Cortex of kidney (tissue), 1 donor: ENCODE measurements at places on chromosomes 12 and 14.

DNA sequence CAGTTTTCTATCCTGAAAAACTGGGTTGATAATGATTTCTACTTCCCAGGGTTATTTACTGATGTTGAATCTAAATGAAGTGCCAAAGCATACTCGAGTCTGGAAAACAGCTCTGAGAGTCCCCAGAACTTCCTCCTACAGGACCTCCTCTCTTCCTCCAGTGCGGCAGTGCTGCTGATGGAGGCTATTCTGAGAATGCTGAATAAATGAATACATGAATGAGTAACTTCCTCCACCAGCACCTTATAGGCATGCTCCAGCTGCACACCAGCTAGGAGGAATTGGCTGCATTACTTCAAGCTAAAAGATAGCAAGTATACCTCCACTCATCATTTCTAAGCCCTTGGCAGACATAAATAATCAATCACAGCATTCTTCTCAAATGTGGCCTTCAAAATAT is 448.8 kb upstream of the CCDC196 start:
- DNase-seq, result no peak

DNA sequence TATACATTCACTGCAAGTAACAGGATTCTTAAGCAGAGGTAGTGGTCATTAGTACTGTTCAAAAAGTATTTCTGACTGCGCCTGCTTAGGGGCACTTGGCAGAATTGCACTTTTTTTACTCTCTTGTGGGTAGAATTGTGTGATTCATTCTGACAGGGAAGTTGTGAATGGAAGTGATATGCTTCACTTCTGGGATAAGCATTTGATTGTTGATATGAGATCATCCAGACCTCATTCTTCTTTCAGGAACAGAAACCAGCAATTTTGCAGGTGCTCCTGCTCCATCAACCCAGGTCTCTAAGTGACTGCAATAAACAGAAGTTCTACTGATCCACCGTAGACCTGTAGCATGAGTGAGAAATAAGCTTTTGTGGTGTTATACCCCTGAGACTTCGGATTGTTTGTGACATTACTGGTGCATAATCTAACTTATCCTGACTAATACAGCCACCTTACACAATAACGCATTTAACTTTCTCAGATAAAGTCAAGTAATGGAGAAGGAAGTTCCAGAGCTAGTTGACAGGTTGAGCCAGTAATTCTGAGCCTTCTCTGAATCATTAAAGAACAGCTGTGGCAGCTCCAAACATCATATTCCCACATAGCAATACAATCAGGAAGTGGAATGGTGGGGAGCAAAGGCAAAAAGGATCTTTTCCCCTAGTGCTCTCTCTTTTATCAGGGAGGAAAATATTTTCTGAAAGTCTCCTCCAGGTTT is 387.9 kb downstream of the SYT1 start:
- DNase-seq, result no peak

DNA sequence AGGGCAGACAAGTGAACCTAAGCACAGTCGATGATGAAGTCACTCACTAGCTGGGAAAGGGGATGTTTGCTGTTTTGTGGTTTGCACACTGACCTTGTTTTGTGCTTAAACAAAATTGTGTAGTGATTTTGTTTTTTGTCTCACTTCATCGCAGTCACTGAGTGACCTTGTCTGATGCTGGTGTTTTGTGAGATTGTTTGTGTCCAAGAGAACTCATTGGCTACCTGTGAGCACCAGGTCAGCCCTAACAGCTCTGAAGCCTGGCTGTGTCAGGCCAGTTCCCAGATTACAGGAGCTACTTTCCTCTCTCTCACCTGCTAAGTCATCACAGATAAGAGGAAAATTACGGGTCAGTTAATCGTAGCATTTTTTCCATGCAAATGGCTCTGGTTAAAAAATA is 3.9 kb upstream of the ESYT1 start:
- no peak for DNase-seq

- no peak for DNase-seq
Observed at GRCh38 chr14:78143489-78144145, 26.6 kb upstream of the NRXN3 start.

GRCh38 chr14:23629832-23630396 is 6.2 kb upstream of the DHRS2 start:
- DNase-seq, result no peak
